ENCODE measurements at places on chromosomes 12 and 14.

- no peak for DNase-seq
Measured at GRCh38 chr14:35879654-35880249, 53.6 kb downstream of the BRMS1L start.

DNA sequence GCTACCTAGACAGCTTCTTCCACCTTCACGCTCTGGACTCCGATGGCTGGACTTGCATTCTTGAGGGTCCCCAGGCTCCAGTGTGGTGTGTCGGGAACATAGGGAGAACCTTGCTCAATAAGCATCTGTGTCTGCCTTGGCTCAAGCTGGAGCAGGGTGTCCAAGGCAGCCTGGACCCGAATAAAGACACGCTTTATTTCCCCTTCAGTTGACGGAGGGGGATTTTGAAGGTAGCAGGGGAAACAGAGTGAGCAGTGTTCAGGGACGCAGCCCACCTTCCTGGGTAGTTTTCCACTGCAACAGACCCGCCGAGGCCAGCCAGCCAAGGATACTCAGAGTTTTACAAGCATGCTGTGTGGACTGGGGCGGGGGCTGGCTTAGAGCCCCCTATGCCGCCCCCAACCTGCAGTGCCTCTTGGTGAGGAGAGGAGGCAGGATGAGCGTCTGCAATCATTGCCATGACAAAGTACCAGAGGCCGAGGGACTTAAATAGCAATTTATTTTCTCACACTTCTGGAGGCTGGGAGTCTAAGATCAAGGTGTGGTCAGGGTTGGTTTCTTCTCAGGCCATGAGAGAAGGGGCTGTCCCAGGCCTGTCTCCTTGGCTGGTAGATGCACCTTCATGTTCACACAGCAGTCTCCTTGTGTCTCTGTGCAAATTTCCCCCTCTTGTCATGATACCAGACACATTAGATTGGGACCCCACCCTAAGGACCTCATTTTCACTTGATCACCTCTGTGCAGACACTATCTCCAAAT lies 201.2 kb downstream of the CHST11 start:
- no peak for DNase-seq

DNA sequence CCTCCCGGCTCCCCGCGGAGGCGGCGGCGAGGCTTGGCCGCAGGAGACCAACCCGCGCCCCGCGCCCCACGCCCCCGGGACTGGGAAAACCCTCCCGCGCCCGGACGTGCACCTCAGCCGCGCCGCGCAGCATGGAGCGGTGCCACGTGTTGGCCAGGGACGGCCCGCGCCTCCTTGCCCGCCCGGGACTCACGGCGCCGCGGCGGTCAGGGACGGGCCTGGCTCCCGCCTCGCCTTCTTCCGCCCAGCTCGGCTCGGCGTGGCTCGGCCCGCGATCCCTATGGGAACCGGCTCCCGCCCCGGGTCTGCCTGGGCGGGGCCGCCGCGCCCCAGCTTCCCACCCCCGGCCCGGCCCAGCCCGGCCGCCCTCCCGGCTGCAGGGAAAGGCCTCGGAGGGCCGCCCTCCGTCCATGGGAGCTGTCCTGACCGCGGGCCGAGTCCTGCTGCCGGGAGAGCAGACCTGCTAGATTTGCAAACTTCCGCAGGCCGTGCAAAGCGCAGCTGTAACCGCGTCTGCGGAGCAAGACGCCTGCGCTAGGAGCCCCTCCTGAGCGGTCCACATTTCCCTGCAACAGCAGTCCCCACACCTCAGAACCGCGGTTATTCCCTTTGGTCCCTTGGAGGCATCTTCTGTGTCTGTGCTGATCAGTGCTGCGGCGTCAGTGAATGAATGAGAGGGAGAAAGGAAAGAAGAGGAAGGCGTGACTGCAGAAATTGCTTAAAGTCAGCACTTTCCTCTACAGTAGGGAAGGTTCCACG lies at the start of gene CDKL1:
Gene CDKL1, minus strand, starts transcription at position 251 of the 759 bp plus-strand sequence. CDS start 1,013 bp downstream, outside the sequence.
- DNase-seq = peak; percentile 38

- no peak for DNase-seq
Measured at GRCh38 chr12:80834724-80835123, 103.0 kb downstream of the LIN7A start.

DNA sequence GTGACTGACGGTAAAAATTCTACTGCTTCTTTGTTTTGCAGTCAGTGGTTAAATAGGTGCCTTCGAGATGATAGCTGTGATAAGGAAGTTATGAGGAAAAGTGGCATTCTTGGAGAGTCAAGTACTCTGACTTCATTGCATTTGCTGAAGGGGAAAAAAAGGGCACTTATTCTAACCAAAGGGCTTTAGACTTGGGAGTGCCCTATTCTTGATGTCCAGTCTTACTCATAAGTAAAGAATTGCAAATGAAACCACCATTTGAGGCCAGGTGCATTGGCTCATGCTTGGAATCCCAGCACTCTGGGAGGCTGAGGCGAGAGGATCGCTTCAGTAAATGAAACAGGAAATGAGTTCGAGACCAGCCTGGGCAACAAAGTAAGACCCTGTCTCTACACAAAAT lies 40.3 kb downstream of the BRAP start:
- DNase-seq = no peak

DNA sequence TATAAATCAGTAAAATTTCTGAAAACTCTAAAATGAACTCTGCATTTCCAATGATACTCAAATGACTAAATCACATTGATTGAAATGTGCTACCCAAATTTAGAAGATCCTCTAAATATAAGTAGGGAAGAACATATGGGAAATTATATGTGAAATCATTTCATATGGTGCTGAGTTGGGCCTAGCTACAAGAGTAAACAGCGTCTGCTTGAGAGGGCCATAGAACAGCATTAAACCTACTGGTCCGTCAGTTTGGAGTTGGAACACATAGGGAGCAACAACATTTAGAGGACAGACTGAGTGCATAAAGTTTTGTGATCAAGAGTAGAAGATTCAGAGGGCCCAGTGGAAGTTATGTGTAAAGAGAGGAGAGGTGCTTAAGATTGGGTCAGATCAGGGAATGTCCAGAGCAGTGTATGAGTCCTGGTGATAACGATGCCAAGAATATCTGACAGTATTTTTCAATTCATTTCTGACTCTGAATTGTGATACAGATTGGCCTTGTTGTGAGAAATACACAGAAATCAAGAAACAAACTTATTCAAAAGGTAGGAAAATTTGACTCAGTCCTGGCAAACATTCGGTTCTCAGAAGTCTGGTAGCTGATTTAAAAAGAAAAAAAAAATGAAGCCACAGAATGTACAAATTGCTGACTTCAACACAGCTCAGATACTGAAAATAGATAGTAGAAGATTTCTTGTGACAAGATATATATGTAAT lies 362.2 kb downstream of the CCDC91 start:
- DNase-seq = no peak

DNA sequence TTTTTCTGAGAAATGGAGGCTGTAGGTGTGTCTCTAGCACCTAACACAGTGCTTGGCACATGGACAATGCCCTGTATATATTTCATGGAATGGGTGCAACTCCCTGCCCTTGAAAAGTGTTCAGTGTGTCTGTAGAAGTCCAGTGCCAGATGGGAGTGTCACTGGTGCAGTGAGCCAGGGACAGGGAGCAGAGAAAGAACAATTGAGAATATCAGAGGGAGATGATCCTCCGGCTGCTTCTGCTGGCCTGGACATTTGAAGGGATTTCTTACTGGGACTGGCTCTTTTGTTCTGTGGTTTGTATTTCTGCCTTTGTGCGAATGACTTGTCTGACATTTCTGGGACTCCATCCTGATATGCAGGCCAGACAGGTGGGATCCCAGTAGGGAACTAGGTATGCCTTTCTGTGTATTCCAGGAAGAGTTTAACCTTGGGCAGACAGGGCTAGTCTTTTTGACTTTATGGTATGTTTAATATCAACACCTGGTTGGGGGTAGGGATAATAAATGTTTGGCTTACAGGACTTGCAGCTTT lies 328.0 kb downstream of the NRXN3 start:
- DNase-seq = peak; percentile 31

DNA sequence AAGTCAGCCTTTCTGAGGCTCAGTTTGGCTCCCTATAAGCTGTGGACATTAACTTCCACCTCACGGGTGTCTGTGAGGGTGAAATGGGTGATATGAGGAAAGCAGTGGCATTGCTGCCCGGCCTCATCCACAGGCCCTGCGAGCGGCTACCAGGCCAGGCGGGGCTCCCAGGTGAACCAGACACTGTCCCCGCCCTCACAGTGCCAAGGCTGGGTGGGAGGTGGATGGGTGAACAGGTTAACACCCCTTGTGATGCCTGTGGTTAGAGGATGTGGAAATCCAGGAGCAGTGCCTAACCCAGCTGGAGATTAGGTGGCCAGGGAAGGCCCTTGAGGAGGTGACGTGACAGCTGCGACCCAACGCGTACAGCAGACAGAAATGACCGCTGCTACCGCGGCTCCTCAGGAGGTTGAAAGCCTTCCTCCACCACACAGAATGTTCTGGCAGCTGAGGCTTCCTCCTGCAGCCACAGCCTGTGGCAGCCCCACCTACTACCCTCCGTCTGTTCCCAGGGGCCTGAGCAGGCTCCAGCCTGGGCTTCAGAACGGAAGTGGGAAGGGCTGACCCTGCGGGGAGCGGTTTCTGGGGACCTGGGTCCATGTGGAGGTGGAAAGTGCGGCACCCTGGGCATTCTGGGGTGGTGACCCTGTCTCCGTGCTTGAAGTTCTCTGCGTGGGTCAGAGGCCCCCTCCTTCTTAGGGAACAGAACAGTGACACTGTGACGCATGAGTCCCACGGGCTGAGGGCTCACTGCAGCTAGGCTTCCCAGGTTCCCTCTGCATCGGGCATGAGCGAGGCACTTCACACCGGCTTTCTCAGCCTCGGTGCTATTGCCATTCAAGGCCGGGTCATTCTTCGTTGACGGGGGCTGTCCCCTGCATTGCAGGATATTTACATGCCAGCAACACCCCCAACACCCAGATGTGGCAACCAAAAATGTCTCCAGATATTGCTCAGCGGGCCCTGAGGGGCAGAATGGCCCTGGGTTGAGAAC lies 9.7 kb downstream of the MMAB start:
- DNase-seq = no peak

GRCh38 chr14:76955575-76956315 lies 72.8 kb downstream of the IRF2BPL start:
- DNase-seq = no peak

DNA sequence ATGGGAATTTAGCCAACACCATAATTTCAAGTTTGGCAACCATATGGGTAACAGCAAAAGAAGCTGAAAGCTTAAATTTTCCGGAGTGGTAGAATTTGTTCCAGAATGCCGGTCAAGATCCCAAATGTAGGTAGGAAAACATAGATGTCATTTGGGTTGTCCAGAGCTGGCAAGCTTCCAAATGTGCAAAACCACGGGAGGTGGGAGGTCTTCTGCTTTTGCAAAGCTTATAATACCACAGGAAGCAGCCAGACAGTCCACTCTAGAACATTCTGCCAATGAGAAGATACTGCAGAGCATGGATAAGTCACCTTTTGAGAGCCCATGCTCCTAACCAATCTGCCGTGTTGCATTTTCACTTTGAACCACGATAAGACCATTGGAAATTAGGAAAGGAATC lies 26.4 kb upstream of the BATF start:
- DNase-seq = no peak

DNA sequence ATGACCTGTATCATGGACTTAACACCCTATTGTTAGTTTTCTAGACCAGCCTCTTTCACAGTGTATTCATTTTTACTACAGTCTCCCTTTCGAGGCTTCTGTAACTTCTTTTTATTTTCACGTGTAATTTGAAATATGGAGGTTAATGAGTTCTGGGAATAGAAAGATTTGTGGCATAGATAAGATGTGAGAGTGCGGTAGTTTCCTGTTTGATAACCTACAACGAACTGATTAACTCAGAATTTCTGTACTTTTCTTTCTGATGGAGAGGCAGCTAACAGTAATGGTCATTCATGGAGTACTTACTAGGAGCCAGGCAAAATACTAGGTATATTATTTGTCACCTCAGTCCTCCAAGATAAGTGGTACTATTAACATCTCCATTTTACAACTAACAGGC lies 21.2 kb downstream of the POLR3B start:
- DNase-seq = no peak

- DNase-seq = no peak
Measured at GRCh38 chr14:26017270-26017669, 580.6 kb downstream of the NOVA1 start.

DNA sequence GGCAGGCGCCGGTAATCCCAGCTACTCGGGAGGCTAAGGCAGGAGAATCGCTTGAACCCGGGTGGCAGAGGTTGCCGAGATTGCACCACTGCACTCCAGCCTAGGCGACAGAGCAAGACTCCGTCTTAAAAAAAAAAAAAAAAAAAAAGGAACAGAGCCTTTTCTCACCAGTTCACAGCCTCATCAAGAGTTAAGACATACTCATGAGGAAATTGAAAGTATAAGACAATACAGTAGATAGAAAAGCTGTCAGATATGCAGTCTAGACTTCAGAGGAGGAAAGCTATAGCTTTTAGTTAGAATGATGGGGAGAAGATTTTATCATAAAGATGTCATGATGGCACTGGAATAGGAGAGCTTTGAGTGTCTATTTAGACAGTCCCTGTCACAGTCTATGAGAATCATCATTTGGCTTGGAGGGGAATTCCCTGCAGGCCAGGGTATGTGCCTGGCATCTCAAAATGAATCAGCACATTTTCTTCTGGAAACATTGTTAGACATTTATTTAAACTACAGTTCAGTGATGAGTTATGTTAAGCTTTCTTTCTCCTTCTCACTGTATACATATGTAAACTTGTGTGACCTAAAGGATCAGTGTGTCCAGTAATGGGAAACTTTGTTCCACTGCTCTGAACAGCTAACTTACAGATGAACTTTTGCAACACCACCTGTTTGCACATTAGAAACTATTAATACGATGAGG lies 2.9 kb upstream of the RAB35 start:
- no peak for DNase-seq

DNA sequence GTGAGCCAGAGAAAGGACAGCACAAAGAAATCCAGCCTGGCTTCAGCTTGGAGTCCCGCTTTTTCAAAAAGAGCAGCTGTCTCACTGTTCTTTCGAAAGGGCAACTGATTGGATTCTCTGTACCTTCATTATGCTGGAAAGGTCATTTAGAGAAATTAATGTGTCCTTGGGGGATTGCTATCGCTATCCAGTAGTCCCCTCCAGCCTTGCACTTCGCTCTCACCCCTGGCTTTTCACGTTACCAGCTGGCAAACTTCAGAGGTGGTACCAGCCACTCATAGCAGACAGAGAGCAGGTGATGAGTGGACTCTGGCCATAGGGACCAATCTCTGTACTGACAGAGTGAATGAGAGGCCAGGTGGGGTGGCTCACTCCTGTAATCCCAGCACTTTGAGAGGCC lies 11.8 kb upstream of the NUAK1 start:
- DNase-seq = no peak

Measured in putamen (tissue), 1 donor.